Hepatocyte (in vitro differentiated cells): ENCODE measurements at places on chromosomes 5 and 9.

DNA sequence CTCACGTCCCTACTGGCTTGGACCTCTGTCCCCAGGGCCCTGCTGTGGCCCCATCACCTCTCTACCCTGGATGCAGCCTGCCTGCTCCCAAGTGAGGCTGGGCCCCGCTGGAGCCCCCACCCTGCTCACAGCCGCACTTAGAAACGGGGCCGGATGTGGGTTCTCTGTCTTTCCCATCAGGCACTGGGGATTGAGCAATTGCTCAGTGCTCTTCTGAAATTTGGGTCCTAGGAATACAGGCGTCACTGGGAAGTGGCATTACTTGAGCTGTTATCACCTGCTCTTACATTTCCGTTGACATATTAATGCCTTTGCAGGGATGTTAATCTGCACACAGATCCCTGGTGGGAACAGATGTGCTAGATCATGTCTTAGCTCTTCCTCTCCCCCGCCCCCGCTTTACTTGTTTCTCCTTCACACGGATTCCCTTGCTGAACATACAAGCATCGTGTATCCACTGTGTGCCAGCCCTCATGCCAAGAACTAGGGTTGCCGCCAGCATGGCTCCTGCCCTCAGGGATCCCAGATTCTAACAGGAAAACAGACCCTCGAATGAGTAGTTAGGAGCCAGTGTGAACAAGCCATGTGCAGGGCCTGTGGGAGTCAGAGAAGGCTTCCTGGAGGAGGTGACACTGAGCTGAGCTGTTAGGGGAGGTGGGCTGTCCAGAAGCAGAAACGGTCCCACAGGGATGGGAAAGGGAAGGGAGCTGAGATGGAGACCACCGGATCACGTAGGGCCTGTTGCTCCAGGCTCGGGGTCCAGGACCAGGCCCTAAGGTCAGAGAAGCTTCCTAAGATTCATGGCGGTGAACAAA lies 65.1 kb downstream of the NEK6 start:
- DNase-seq = no peak
- no peak overlapping the region for H3K27ac ChIP-seq
- H3K27me3 ChIP-seq = no peaks in the 10 kb centered on the region
- H3K36me3 ChIP-seq = no peaks in the 10 kb centered on the region
- no peaks in the 10 kb centered on the region for H3K4me1 ChIP-seq

- peaks cover 7% of the 10 kb centered on the region for H3K4me1 ChIP-seq
- H3K36me3 ChIP-seq = no peaks in the 10 kb centered on the region
- DNase-seq = no peak
- peak overlapping the region; percentile 43 for H3K27ac ChIP-seq
- no peak overlapping the region for H3K4me3 ChIP-seq
Observed at GRCh38 chr5:159130871-159131270, 31.2 kb upstream of the EBF1 start.

GRCh38 chr9:19649336-19650041 lies 139.3 kb downstream of the SLC24A2 start:
- no peaks in the 10 kb centered on the region for H3K4me1 ChIP-seq
- H3K4me3 ChIP-seq = no peak overlapping the region
- no peak overlapping the region for H3K27ac ChIP-seq
- H3K27me3 ChIP-seq = no peaks in the 10 kb centered on the region
- no peaks in the 10 kb centered on the region for H3K36me3 ChIP-seq
- DNase-seq = no peak

DNA sequence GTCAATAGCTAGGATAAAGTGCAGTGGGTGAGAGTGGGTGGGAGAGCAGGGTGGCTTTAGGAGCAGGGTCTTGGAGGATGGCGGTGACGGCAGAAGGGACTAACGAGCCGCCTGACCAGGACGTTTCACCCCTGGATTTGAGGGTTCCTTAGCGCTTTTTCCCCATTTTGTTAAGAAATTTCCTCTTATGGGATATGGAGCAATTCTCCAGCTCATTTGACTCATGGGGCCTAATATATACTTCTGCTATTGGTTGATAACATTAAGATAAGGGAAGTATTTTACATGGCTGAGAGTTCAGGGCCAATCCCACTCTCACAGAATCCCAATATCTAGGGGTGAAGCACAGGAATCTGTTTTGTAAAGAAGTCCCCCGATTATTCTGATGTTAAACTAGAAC lies 17.6 kb downstream of the CD180 start:
- H3K4me3 ChIP-seq = no peak overlapping the region
- peaks cover 8% of the 10 kb centered on the region for H3K4me1 ChIP-seq
- no peaks in the 10 kb centered on the region for H3K36me3 ChIP-seq
- no peak overlapping the region for H3K27ac ChIP-seq

- H3K27ac ChIP-seq = no peak overlapping the region
- H3K4me3 ChIP-seq = no peak overlapping the region
- H3K27me3 ChIP-seq = no peaks in the 10 kb centered on the region
- no peaks in the 10 kb centered on the region for H3K4me1 ChIP-seq
- no peaks in the 10 kb centered on the region for H3K36me3 ChIP-seq
Observed at GRCh38 chr9:135584934-135585333, 23.4 kb downstream of the PAEP start.

GRCh38 chr5:176440927-176441706 lies 7.1 kb upstream of the FAF2 start:
- no peak overlapping the region for H3K4me3 ChIP-seq
- H3K4me1 ChIP-seq = no peaks in the 10 kb centered on the region
- no peak overlapping the region for H3K27ac ChIP-seq
- H3K36me3 ChIP-seq = no peaks in the 10 kb centered on the region
- H3K27me3 ChIP-seq = no peaks in the 10 kb centered on the region

DNA sequence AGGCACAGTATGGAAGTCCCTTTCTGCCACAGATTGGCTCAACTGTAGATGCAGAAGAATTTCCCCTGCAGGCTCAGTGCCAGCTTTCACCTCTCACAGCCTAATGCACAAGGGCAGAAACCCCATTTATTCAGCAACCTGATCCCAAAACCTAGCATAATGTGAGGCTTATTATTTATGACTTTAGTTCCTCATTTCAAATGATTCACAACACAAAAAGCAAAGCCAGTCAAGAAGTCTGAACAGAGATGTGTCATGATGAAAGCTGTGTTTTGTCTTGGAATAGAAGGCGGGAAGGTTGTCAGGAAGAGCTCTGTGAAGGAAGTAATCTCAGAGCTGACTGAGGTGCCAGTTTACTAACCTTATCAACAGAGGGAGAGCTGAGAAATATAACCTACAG lies 369.7 kb downstream of the LRRC70 start:
- no peak overlapping the region for H3K4me3 ChIP-seq
- no peaks in the 10 kb centered on the region for H3K27me3 ChIP-seq
- DNase-seq = no peak
- H3K36me3 ChIP-seq = no peaks in the 10 kb centered on the region

- H3K27me3 ChIP-seq = no peaks in the 10 kb centered on the region
- no peaks in the 10 kb centered on the region for H3K4me1 ChIP-seq
- H3K27ac ChIP-seq = no peak overlapping the region
- DNase-seq = no peak
Observed at GRCh38 chr5:109884676-109885075, 194.9 kb downstream of the MAN2A1 start.

DNA sequence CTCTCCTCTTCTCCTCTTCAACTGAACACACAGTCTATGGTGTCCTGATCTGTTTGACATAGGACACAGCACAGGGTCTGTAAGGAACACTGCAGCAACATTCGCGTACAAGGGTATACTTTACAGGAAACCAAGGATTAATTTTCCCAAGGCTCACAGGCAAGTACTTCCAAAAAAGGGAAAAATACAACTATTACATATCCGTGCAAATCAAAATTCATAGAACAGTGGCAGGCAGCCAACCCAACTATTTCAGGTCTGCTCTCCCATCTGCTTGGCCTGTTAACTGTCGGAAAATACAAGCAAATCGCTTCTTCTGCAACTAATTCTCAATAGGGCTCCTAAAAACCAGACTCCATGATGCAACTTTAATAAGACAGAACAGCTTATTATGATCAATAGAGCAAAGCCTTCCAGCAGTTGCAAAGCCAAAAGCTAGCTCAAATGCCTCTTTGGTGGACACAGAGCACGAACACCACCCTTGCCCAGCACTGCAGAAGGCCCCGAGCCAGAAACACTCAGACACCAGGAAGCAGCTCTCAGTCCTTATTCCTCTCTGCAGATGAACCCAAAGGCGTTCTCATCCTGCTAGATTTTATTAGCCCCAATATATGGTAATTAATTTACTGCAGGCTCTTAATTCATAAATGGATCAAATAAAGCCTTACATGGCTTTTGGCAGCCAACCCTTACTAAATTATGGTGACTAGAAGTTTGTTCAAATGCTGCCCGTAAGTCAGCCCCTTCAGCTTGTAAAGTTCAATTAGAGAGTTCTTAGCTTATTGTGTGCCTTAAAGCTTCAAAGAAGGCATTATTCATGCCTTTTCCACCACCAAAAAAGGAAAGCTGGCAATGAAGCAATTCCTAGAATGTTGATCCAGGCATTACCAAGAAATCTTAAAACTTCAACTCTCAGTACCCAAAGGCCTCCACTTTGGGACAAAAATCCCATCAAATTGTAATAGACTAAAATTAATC lies 68.8 kb downstream of the ZNF608 start:
- peak overlapping the region; percentile 67 for H3K27ac ChIP-seq
- H3K27me3 ChIP-seq = no peaks in the 10 kb centered on the region
- H3K4me3 ChIP-seq = no peak overlapping the region
- no peak for DNase-seq
- no peaks in the 10 kb centered on the region for H3K36me3 ChIP-seq

DNA sequence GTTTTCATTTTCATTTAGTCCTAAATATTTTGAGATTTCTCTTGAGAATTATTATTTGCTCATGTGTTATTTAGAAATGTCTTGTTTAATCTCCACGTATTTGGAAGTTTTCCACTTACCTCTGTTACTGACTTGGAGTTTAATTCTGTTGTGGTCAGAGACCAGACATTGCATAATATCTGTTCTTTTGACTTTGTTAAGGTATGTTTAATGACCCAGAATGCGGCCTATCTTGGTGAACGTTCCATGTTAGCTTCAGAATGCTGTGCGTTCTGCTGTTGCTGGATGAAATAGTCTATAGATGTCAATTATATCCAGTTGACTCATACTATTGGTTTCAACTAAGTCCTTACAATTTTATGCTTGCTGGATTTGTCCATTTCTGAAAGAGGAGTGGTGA lies 325.3 kb upstream of the TARS1 start:
- no peaks in the 10 kb centered on the region for H3K36me3 ChIP-seq
- H3K27me3 ChIP-seq = no peaks in the 10 kb centered on the region
- DNase-seq = no peak
- H3K27ac ChIP-seq = no peak overlapping the region

GRCh38 chr9:109010746-109011145 lies 2.6 kb downstream of the CTNNAL1 start:
- peak; percentile 44 for DNase-seq
- H3K27ac ChIP-seq = peak overlapping the region; percentile 36
- H3K36me3 ChIP-seq = no peaks in the 10 kb centered on the region
- H3K4me3 ChIP-seq = no peak overlapping the region
- H3K27me3 ChIP-seq = no peaks in the 10 kb centered on the region

DNA sequence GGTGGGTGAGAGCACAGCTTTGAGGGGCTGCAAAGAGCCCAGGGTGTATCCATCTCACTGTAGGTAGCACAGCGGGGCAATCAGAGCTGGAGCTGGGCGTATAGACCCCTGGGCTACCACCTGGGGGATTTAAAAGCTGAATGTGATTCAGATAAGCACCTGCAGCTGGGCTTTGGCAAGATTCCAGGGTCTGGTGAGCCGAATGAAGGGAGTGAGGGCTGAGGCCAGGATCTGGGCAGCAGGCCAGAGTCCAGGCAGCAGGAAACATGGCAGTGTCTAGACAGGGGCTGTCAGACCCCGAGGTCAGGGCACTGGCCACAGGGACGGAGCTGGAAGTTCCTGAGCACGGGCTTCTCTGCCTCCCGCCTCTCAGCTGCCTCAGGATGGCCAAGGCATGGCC lies 8.7 kb downstream of the ASS1 start:
- no peak overlapping the region for H3K4me3 ChIP-seq
- H3K27me3 ChIP-seq = no peaks in the 10 kb centered on the region
- peak; percentile 68 for DNase-seq
- H3K27ac ChIP-seq = no peak overlapping the region
- peaks cover 25% of the 10 kb centered on the region for H3K4me1 ChIP-seq
- H3K36me3 ChIP-seq = no peaks in the 10 kb centered on the region

GRCh38 chr5:7857926-7858632 lies 7.1 kb upstream of the CFAP90 start:
- no peak for DNase-seq
- no peaks in the 10 kb centered on the region for H3K36me3 ChIP-seq
- no peaks in the 10 kb centered on the region for H3K4me1 ChIP-seq
- no peaks in the 10 kb centered on the region for H3K27me3 ChIP-seq

DNA sequence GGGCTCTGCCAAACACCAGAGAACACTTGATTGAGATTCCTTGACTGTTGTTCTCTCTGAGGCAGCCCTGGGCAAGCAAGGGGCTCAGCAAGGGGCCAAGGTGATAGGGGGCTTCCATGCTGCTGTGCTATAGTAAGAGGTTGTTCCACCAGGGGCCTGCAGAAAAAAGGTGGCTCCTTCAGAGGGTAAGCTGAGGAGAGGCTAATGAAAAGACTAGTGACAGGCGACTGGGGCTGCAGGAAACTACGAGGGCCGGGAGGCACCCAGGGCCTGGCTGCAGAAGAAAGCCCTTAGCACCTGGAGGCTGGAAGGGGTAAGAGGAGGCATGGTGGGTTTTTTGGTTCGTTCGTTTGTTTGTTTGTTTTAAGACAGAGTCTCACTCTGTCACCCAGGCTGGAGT lies 88.0 kb upstream of the CTNNA1 start:
- H3K4me3 ChIP-seq = no peak overlapping the region
- peaks cover 13% of the 10 kb centered on the region for H3K4me1 ChIP-seq
- peak overlapping the region; percentile 41 for H3K27ac ChIP-seq
- H3K36me3 ChIP-seq = no peaks in the 10 kb centered on the region
- no peak for DNase-seq

DNA sequence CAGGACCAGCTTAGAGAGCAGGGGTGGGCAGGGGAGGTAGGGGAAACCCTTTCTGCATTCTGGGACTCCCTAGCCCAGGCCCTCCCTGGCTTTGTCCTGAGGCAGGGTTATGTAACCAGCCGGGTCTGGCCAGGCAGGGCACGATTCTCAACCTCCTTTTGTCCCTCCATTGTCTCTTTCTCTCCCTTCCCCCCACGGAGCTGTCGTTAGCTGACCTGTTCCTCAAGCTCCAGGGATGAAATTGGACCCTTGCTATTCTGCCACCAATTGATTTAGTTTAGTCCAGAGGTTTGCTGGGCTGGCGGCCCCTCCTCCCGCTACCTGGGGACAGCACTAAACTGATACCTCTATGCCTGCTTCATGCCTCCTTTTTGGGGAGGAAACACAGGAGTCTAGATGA lies 9.4 kb upstream of the NDST1 start:
- no peak overlapping the region for H3K4me3 ChIP-seq
- no peaks in the 10 kb centered on the region for H3K36me3 ChIP-seq
- no peak for DNase-seq

DNA sequence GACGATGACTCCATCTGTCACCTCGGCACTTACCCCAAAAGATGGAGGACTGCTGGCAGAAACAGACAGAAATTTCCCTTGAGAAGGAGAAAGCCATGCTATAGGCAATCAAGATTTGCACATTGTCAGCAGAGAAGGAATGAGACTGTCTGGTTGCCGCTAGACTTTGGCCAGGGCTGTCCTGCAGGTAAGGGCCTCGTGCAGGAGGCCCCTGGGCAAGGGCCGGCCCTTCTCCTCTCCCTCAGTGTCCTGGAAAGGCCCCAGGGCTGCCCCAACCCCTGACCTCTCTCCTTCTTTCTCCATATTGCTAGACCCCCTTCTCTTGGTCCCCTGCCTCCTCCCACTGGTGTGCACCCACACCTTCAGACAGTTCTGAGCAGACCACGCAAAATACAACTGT lies 14.6 kb upstream of the KCNIP1 start:
- peaks cover 8% of the 10 kb centered on the region for H3K4me1 ChIP-seq
- no peak overlapping the region for H3K4me3 ChIP-seq
- no peaks in the 10 kb centered on the region for H3K27me3 ChIP-seq
- no peaks in the 10 kb centered on the region for H3K36me3 ChIP-seq

- H3K36me3 ChIP-seq = no peaks in the 10 kb centered on the region
- H3K4me3 ChIP-seq = no peak overlapping the region
Observed at GRCh38 chr9:93066978-93067603, 8.6 kb downstream of the SUSD3 start.
